SK-MEL-5 (cell line): ENCODE measurements at places on chromosomes 16 and 17. TPM values are rescaled to one million over a fixed set of nuclear protein-coding genes. Genes with fewer than 3 reads are reported as not detected.
A peak's percentile ranks its signal among the peaks of the same experiment; 100 is the strongest.

GRCh38 chr17:4833941-4834680, 971 bp downstream of the MINK1 start:
- peak; percentile 23 for DNase-seq

- DNase-seq = peak; percentile 65
Observed at GRCh38 chr17:48351911-48352332, 78.1 kb downstream of the SKAP1 start.

GRCh38 chr16:48294724-48295123, 47.4 kb upstream of the ABCC11 start:
- no peak for DNase-seq

DNA sequence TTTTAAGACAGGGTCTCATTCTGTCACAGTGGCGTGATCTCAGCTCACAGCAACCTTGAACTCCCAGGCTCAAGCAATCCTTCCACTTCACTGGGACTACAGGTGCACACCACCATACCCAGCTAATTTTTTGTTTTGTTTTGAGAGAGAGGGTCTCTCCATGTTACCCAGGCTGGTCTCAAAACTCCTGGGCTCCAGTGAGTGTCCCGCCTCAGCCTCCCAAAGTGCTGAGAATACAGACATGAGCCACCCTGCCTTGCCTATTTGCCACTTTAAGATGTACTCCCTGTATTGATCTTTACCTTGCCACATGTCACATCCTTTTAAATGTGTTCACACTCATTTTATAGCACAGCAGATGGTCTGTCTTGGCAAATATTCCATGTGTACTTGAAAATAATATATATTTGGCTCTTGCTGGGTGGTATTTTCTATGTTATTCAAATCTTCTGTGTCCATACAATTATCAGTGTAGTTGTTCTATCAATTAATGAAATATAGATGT, 50.5 kb downstream of the VMP1 start:
- DNase-seq = no peak

DNA sequence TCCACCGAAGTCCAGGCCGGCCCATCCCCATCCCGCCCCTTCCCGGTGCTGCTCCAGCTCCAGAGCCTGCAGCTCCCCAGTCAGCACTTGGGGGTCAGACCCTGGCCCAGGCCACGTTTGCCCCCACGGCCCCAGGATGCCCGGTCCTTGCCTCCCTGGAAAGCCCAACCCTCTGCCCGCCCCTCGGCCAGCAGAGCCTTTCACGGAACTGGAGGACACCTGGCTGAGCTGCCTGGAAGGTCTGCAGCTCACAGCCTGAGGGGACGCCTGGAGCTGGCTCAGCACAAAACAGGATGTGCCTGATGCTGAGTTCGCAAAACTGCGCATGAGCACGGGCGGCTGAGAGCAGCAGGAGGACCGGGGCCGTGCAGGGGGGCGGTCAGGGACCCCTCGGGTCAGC, 29.7 kb upstream of the SSTR5 start:
- DNase-seq = no peak

- DNase-seq = no peak
Observed at GRCh38 chr16:87255866-87256265, 61.3 kb downstream of the C16orf95 start.

DNA sequence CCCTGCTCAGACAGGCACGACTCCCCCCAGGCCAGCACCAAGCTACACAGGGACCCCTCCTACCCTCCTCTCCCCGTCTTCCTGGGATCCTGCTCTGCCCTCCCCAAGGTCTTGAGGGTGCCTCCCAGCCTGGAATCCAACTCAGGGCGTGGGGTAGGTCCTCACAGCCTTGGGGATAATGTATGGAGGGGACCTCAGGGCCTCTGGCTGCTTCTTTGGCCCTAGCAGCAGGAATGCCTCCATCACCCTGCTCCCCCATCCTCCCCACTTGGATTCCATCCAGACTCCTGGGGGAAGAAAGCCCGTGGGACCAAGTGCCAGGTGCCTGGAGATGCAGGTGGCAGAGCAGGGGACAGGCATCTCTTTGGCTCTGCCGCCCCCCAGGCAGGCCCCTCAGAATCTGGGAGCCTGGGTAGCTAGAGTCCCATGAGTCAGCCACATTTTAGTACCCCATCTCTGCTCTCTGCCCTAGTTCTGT, 10.7 kb upstream of the STAC2 start:
- DNase-seq = no peak

- peak; percentile 61 for DNase-seq
Observed at GRCh38 chr17:13337864-13338371, 263.8 kb downstream of the HS3ST3A1 start.

GRCh38 chr16:78570399-78571141, 471.1 kb downstream of the WWOX start:
- no peak for DNase-seq

DNA sequence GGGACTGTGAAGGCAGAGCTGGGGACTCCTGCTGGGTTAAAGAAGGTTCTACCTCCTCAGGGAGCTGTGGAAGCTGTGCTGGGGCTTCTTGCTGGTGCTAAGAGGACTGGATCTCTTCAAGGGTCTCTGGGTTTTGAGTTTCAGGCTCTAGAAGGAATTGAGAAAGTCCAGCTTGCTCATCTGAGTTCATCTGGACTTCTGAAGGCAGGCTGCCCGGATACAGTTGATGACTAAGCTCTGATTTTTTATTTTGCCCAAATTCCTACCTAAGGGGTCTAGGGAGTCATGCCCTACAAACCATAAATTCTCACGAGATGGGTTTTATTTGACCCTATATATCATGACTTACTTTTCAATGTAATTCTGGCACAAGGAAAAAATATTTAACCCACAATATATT, 46.8 kb upstream of the TMEM97 start:
- no peak for DNase-seq

DNA sequence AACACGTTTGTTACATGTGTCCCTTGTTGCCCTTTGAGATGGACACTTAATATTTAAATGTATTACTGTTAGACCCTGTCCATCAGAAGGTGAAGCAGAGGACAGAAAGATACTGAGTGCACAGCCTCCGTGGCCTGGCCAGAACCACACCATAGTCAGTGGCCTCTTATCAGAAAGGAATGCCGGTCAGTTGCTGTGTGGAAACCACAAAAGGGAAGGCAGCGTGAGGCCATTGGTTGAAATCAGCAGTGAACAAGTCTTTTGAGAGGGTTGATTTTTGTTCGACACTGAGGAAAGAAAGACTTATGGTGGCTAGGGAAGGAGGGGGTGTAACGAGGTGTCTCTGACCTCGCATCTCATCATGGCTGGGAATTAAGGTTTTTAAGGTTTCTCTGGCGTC, 85.4 kb upstream of the CLEC18A start:
- peak; percentile 30 for DNase-seq

DNA sequence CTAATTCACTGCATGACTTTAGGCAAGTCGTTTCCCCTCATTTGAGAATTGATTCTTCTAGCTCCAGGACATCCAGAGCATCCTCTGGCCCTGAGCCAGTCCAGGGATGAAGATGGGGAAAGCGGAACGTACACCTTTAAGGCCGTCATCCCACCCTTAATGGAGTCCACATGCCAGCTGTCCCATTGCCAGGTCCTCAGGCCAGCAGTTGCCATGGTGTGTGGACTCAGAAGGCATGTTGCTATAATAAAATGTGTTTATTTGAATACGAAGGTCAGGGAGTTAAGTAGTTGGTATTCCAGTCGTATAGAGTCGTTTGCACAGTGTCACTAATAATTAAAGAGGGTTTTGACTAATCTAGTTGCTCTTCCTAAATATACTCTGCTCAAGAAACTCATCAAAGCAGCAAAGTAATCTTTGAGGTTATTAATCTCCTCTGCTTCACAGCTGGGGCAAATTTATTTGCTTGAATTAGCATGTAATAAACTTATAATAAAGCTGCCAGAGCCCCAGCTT, 30.4 kb downstream of the CCDC182 start:
- DNase-seq = no peak

DNA sequence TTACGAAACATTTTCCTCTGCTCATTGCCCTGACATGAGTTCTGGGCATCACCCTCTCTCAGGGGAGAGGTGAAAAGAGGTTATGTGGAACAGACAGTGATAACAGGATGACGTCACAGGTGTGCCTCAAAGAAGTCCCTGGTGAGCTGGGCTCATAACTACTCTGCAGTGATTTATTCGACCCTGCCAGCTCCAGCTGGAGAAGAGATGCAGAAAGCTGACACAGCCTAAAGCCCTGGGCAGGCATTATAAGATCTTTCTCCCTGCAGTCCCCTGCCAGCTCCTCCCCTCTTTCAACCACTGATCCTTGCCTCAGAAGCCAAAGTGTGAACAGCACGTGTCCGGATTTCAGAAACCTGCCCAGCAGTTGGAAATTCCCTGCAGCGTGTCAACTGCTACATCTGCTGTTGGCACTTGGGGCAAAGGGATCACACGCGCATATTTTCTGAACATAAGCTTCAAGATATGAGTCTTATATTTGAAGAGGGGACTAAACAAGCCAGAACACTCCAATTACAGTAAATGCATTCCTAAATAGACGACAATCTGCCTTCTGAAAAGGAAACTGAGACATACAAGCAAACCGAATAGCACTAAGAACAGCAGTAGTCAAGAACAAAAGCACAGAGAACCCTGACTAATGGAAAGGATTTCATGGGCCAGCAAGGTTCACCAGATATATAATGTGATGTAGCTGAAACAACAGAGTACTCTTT, 80.5 kb downstream of the SMG6 start:
- no peak for DNase-seq

- DNase-seq = no peak
Observed at GRCh38 chr16:12459391-12460063, 344.2 kb downstream of the CPPED1 start.

- no peak for DNase-seq
Observed at GRCh38 chr17:68122587-68122986, 87.1 kb downstream of the KPNA2 start.

DNA sequence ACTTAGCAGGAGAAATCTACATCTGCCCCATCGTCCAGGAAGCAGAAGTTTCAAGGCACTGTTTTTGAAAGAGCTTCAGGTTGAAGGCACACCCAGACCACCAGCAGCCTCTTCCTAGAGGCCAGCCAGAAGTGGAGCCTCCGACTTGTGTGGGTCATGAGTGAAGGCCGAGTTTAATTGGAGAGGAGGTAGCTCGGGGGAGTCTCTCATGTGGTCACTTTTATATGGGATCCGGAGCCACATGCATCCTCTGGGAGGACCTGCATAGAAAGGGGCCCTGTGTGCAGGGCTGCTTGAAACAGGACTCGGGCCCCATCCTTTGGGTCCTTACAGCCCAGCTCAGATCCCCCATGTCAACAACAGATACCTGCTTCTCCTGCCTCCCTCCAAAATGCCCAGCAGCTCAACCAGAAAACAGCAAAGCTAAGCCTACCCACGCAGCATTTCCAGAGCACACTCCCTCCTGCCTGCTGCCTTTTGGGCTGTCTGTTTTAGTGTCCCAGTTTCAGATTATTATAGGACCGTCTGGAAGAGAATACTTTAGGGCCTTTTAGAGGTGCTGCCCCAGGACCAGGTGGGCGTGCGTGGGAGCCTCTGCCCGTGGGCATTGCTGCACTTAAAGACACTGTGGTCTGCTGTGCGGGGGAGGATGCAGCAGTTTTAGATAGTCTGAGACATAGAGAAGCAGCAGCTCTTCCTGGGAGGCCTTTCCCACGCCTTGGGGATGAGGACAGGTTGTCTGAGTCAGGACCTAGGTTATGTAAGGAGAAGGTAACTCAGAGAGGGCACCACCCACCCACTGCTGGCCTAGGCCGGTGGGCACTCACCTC, 29.5 kb downstream of the MPRIP start:
- no peak for DNase-seq

DNA sequence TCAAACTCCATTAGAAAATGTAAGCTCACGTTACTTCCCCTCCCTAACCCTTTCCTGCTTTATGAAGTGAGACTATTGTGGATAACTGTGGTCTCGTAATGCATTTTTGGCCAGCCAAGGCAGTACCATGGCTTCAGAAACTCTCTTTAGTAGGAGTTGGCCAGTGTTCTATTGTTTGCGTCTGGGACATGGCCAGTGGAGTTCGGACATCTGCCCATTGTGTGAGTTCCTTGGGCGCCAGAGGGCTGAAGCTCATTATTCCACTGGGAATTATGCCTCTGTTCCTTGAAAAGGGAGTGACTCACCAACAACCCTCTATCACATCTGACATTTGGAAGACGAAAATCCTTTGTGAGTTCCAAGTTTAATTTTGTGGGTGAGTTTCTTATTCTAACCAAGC, 319.5 kb upstream of the SOX9 start:
- peak; percentile 79 for DNase-seq

DNA sequence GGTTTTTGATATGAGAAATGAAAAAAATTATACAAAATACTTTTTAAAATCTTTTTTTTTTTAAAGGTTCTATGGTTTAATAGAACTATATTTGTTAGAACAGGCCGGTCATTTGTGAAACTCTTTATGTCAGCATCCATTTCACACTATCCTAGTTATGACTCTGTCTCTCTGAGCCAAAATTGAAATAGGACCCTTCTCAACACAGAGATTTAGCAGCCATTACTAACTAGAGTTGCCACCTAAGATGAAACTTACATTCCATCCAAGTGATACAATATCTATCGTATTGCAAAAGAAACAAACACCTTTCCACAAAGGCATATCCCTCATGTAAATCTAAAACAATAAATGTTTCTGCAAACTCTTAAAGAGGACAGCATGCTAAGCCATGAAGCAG, 249.8 kb downstream of the CDH11 start:
- no peak for DNase-seq

GRCh38 chr17:47279062-47279801, 25.6 kb downstream of the ITGB3 start:
- peak; percentile 64 for DNase-seq

DNA sequence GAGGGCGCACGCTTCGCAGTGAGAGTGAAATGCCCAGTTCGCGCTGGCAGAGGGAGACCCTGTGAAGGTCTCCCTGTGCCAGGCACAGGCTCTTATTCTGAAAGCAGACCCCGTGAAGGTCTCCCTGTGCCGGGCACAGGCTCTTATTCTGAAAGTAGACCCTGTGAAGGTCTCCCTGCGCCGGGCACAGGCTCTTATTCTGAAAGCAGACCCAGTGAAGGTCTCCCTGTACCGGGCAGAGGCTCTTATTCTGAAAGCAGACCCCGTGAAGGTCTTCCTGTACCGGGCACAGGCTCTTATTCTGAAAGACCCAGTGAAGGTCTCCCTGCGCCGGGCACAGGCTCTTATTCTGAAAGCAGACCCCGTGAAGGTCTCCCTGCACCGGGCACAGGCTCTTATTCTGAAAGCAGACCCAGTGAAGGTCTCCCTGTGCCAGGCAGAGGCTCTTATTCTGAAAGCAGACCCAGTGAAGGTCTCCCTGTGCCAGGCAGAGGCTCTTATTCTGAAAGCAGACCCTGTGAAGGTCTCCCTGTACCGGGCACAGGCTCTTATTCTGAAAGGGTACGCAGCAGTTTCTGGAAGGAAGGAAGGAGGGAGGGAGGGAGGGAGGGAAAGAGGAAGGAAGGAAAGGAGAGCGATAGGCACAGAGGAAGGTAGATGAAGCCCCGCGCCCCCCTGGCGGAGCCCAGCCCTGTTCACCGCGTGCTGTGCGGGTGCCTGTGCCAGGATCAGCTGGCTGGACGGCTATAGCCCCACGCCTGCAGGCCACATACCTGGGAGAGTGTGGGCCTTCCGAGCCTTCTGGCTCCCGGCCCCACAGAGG, 55.3 kb downstream of the WDR45B start:
- peak; percentile 70 for DNase-seq

GRCh38 chr16:85615852-85616606, 2.9 kb downstream of the GSE1 start:
- peak; percentile 62 for DNase-seq

- DNase-seq = no peak
Observed at GRCh38 chr17:15092762-15093161, 172.4 kb downstream of the PMP22 start.

The WSCD1 gene
- total RNA-seq = 0.35 and 0.66 TPM in 2 replicates

The TUBB3 gene
- total RNA-seq = 208 and 219 TPM in 2 replicates

The ICAM2 gene
- total RNA-seq = 0.71 TPM in 1 of 2 replicates, not detected in the other

The PPP1R1B gene
- total RNA-seq = 0.08 TPM in 1 of 2 replicates, not detected in the other

The TMEM97 gene
- 44.3 and 46.4 TPM in 2 replicates for total RNA-seq

The KCNH4 gene
- 0.18 and 0.24 TPM in 2 replicates for total RNA-seq

The CA10 gene
- not detected in 2 replicates for total RNA-seq

The RAC3 gene
- total RNA-seq = 38.0 and 45.8 TPM in 2 replicates

The KAT2A gene
- 12.9 and 14.7 TPM in 2 replicates for total RNA-seq
